Non-pigmented ciliary epithelial cell (primary cell): ENCODE measurements at places on chromosomes 16 and 17.

- DNase-seq = no peak
These were observed 8.6 kb downstream of the SLC7A5 start for GRCh38 chr16:87860553-87861299.

GRCh38 chr17:74380086-74380958, 13.0 kb downstream of the GPR142 start:
- DNase-seq = no peak

- no peak for DNase-seq
These were observed 63.3 kb downstream of the CYB561 start for GRCh38 chr17:63382826-63383225.

DNA sequence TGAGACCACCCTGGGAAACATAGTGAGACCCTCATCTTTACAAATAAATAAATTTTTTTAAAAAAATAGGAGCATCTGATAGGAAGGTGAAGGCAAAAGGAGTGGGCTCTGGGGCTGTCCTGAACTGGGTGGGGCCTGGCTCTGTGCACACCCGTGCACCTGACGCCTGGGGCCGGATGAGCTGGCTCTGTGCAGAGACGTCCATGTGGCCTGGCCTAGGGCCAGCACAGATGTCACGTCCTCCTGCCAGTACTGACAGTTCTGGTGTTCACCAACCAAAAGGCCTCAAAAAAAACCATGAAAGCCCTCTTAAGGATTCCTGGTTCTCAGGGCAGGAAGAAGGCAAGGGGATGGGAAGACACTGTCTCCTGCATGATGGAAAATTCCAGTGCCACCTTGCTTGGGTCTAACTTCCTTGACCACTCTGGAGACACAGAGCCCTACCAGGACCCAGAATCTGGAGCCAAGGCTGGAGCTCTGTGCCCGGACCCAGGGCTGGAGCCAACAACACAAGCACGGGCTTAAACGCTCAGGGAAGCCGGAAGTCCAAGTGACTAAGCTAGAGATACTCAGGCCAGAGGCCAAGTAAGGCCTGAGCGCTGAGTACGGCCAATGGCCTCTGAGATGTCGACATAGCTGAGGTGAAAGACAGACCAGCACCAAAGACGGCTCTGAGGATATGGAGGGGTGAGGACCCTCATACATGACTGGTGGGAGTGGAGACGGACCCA, 32.9 kb downstream of the COPRS start:
- DNase-seq = no peak

- DNase-seq = no peak
These were observed 5.3 kb upstream of the PRSS41 start for GRCh38 chr16:2792940-2793339.

DNA sequence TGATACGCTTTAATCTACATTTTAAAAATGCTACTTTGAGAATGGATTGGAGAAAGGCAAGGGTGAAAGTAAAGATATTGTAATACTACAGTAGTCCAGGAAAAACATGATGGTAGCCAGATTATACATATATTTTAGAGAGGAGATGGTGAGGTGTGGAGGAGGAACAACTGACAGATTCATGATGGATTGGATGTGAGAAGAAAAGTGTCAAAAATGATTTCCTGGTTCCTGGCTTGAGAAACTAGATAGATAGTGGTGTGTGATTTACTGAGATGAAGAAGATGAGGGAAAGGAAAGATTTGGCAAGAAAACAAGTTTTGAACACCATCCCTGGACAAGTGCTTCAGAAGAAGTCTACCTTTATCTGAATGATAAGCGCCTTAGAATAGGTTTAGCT, 80.5 kb downstream of the CHD9 start:
- DNase-seq = no peak

GRCh38 chr17:76353004-76353598, 615 bp downstream of the PRPSAP1 start:
- no peak for DNase-seq

DNA sequence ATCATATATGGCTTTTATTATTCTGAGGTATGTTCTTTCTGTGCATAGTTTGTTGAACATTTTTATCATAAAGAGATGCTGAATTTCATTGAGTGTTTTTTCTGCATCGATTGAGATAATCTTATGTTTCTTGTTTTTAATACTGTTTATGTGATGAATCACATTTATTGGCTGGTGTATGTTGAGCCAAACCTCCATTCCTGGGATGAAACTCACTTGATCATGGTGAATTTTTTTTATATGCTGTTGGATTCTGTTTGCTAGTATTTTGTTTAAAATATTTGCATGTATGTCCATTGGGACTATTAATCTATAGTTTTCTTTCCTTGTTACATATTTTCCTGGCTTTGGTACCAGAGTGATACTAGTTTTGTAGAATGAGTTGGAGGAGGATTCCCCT, 500.2 kb downstream of the CDH11 start:
- no peak for DNase-seq

DNA sequence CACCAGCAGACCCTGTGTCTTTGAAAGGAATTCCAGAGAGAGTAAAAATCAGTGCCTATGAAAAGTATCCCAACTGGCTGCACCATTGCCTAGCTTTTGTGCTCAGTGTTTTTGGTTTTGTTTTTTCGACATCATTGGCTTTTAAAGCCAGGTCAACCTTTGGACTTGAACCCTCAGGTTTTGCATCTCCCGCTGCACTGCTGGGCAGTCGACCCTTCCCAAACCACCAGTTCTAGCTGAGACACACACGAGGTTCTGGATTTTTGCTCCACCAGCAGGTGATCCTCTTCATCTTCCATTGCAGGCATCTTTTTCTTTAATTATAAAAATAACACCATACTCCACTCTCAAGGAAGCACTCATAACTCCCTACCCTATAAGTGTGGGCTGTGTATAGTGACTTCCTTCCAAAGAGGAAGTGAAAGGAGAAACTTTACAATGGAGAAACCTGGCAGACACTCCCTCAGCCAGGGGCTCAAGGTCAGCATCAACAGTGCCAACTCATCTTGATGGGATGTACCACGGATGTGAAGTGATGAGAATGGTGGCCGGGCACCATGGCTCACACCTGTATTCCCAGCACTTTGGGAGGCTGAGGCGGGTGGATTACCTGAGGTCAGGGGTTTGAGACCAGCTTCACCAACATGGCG, 57.8 kb downstream of the BMERB1 start:
- DNase-seq = no peak
